ENCODE measurements at places on chromosomes 3 and 15.

- no peak for DNase-seq
Observed at GRCh38 chr3:59800481-59800880, 750.7 kb upstream of the CFAP20DC start.

GRCh38 chr15:57619746-57620145 is 28.0 kb downstream of the MYZAP start:
- DNase-seq = no peak

GRCh38 chr3:98690876-98691275 is 72.3 kb upstream of the ST3GAL6 start:
- no peak for DNase-seq

- DNase-seq = no peak
Observed at GRCh38 chr15:31400222-31400927, 73.7 kb downstream of the KLF13 start.

DNA sequence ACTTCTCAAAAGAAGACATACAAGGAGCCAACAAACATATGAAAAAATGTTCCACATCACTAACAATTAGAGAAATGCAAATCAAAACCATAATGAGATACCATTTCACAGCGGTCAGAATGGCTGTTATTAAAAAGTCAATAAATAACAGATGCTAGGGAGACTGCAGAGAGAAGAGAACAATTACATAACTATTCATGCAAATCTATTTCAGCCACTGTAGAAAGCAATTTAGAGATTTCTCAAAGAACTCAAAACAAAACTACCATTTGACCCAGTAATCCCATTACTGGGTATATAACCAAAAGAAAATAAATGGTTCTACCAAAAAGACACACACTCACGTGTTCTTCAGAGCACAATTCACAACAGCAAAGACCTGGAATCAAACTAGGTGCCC is 116.3 kb downstream of the VPS13C start:
- DNase-seq = no peak

DNA sequence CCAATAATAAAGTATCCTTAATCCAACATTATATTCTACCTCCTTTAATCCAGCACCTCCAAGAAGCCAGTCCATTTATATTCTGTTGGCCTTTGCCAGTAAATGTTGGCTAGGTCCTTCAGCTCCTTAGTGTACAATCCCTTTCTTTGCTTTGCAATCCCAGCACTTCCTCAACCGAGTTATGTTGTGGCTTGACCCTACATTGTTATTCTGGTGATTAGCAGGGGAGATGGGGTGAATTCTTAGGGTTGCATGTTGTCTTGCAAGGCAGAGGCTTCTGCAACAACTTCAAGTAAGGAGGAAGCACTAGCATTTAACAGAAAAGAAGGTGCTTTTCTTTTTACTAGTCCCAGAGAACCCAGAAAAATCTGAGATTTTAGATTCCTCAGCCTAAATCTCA is 127.2 kb downstream of the CD47 start:
- no peak for DNase-seq

DNA sequence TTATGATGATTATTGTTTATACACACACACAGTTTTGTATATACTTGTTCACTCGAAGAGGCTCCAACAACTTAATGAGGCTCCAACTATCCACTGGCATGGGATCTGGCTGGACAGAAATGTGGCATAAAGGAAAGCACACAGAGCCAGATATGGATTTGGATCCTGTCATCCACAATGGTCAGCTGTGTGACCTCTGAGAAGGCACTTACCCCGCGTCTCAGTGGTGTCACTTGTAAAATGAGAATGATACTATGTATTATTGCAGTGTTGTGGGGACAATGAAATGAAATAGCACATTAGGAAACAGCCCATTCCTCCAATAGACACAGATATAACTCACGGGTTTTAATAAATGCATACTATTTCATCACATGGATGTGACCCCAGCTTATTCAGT is 42.2 kb downstream of the PDZRN3 start:
- DNase-seq = no peak

GRCh38 chr3:43025423-43025822 is 46.3 kb downstream of the GASK1A start:
- DNase-seq = no peak

- no peak for DNase-seq
Observed at GRCh38 chr3:58206406-58207011, 4.3 kb downstream of the DNASE1L3 start.

DNA sequence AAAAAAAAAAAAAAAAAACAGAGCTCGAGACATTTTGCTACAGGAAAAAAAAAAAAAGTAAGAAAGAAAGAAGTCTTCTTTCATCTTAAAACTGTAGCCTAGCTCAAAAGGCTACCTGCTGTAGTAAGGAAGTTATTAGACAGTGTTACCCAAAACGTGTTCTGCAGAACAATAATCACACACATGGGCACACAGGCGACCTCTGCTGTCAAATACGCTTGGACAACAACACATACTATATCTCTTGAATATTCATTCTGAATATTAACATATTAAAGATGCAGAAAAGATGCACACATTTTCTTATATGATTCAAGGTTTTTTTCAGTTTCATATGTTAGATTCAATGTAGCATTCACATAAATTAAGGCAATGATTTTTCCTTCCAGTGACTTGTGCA is 215.8 kb downstream of the ROBO1 start:
- DNase-seq = no peak

DNA sequence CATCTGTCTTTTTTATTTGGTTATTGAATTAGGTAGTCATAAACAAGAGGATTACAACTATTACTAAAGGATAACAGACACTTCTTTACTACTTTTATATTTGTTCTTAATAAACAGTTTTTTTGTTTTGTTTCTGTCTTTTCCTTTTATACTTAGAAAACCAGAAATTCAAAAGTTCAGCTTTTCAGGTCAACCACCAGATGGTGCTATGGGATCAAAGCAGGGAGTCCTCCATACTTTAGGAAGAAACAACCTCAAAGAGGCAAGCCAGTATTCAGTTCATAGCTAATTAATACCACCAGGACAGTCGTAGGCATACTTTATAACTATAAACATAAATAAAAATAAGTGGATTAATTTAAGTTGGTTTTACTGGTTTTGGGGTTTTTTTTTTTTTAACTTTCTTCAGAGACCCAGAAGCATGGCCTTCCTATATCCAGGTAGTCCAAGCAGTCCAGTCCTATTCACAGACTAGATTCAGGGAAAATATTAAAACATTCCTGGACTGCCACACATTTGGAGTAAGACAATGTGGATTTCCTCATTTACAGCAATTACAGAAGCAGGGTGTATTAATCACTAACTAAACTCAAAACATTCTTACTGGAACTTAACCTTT is 16.0 kb upstream of the EID1 start:
- no peak for DNase-seq

GRCh38 chr3:28502397-28502937 is 153.8 kb upstream of the AZI2 start:
- no peak for DNase-seq

All from spleen (tissue), 13 donors.